ENCODE measurements at places on chromosomes 12 and 14.

- DNase-seq, result no peak
Observed at GRCh38 chr12:102406033-102406584, 74.3 kb downstream of the IGF1 start.

DNA sequence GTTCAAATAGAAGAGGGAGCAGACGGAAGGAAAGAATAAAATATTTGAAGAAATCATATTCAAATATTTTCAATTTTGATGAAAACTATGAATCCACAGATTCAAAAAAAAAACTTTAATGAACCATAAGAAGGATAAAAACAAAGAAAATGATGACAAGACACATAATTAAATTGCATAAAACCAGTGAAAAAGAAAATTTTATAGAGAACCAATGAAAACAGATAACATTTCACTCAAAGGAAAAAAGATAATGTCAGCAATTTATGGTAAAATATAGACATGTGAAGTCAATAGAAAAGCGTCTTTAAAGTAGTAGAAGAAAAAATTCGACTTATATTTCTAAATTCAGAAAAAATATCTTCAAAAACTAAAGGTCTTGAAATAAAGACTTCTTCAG, 546.5 kb upstream of the ATXN7L3B start:
- DNase-seq, result no peak

- DNase-seq, result no peak
Observed at GRCh38 chr12:25084816-25085215, 110.1 kb downstream of the DNAI7 start.

GRCh38 chr12:49893753-49894750, 9.6 kb downstream of the FAIM2 start:
- DNase-seq, result no peak

- DNase-seq, result no peak
Observed at GRCh38 chr14:105527381-105527825, 1.0 kb downstream of the TMEM121 start.

- DNase-seq, result no peak
Observed at GRCh38 chr14:64614166-64614565, 64.4 kb downstream of the PPP1R36 start.

DNA sequence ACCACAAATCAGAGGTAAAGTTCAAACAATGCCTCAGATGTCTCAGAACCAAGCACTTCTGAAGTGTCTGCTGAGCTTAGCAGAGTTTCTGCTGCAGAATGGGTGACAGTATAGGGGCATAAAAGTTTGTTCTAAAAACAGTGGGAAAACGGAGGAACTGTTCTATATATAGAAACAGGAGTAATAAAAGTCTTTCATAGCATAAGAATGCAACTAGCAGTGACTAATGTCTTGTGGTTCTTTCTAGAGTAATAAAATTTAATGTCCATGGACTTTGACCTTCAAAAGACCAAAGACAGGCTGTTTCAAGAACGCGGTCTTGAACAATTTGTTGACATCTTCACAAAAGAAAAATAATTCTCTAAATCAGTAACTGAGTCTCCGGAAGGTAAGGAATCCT, 107.5 kb upstream of the FAR2 start:
- no peak for DNase-seq

DNA sequence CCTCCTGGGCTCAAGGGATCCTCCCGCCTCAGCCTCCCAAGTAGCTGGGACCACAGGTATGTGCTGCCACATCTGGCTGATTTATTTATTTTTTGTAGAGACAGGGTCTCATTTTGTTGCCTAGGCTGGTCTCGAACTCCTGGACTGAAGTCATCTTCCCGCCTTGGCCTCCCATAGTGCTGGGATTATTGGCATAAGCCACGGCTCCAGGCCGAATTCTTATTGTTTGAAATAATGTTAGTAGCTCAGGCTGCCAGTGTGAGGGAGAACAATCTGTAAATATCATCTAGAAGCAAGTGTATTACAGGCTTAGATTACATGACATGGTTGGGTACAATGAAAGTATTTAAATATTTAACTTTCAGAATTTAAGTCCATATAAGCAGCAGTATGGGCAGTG, 8.2 kb downstream of the ACTR6 start:
- no peak for DNase-seq

DNA sequence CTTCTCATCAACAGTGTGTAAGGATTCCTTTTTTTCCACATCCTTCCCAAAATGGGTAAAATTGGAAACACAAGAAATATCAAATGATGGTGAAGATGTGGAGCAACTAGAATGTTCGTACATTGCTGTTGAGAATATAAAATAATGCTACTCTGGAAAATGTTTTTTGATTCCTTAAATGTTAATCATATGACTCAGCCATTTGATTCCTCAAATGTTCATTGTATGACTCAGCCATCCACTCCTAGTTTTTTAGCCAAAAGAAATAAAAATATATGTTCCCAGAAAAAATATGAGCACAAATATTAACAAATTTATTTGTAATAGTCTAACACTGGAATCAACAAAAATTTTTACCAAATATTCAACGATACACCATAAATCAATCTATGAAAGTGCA, 1108.6 kb downstream of the LRFN5 start:
- no peak for DNase-seq

DNA sequence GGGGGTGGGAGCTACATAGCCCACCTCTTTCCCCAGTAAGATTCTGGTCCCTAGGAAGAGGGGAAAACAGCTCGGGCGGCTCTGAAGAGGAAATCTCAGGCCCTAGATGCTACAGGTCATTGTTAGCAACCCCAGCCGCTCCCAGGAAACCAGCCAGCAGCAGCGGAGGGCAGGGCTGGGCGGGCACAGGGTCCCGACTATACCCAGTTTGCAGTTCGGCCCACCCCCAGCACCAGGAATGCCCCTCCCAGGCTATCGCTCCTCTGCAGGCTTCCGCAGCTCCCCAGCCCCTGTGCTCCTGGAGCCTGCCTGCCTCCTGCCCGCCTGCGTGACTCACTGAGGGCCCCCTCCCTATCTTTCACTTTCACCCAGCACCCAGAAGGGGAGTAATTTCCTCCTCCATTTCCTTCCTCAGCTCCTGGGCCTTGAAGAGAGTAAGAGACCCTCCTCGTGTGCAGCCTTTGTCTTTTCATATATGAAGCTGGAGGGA, 27.2 kb upstream of the PNMA1 start:
- peak; percentile 71 for DNase-seq

- DNase-seq, result no peak
Observed at GRCh38 chr12:116165036-116165425, 112.5 kb downstream of the MED13L start.

GRCh38 chr12:4736091-4736490, 15.9 kb downstream of the GALNT8 start:
- DNase-seq, result no peak

- DNase-seq, result no peak
Observed at GRCh38 chr12:59934486-59934885, 338.7 kb downstream of the SLC16A7 start.

DNA sequence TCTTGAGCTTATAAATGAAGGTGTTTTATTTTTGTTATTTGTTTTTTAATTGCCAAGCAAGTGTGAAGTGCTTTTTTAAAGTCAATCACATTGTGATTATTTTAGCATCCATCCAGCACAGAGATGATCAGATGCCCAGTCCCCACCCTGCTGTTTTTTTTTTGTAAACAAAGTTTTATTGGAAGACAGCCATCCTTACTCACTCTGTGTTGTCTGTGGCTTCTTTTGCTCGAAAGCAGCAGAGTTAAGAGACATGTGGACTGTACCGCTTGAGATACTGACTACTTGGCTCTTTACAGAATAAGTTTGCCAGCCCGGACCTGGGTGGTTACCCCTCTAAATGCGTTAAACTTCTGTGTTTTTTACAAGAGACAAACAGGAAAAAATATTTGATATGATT, 30.9 kb upstream of the AMN start:
- no peak for DNase-seq

- DNase-seq, result no peak
Observed at GRCh38 chr14:63204407-63205043, at the start of gene RHOJ. Gene RHOJ (plus strand): TSS chr14:63204443. CDS start chr14:63204870, 427 bp downstream.

DNA sequence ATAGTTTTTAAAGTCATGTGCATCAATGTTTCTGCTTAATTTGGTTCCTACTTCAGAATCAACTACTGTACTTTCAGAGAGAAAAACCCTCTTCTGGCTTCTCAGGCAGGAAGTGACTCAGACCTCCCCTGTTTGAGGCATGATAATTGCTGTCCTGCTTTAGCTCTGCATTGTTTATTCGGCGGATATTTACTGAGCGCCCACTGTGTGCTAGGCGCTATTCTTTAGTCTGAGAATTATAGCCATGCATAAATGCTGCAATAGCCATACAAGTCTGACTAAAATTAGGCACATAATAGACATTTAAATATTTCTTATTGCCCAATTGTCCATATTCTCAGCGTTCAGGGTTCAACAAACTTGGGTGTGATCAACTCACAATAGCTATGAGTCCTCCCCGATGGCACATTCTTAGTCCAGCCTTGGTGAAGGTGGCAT, 6.1 kb upstream of the AMIGO2 start:
- no peak for DNase-seq

DNA sequence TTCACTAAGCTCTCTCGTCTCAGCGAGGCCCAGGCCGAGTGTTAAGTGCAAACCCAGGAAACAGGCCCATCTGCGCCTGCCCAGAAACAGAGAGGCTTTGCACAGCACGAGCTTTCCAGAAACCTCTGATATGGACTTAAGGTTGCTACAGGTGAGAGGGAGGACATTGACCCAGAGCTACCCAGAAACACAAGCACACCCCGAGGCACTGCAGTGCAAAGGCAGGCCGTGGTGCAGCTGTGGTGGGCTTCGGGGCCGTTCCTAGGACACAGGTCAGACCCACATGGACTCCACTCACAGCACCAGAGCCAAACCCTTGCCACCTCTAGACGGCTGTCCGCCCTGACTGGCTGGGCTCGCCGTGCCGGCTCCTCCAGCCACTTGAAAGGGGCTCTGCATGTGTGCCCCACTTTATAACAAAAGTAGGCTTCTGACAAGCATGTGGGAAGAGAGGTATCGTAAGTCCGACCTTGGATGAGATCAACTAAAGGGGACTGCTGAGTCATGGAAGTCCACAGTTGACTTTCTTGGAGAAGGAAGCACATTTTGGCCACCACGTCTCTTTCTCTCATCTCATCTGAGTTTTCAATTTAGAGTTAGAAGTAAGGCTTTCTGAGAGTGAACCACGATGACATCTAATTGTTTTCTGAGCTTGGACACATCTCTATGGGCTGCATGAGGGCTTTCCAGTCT, 38.2 kb downstream of the CACNA2D4 start:
- DNase-seq, result no peak
